Aorta (tissue), 5 donors: ENCODE measurements at places on chromosomes 12 and 14. TPM values are rescaled to one million over a fixed set of nuclear protein-coding genes. Genes with fewer than 3 reads are reported as not detected.

PELI2 gene
- total RNA-seq = 22.8 TPM

DNA sequence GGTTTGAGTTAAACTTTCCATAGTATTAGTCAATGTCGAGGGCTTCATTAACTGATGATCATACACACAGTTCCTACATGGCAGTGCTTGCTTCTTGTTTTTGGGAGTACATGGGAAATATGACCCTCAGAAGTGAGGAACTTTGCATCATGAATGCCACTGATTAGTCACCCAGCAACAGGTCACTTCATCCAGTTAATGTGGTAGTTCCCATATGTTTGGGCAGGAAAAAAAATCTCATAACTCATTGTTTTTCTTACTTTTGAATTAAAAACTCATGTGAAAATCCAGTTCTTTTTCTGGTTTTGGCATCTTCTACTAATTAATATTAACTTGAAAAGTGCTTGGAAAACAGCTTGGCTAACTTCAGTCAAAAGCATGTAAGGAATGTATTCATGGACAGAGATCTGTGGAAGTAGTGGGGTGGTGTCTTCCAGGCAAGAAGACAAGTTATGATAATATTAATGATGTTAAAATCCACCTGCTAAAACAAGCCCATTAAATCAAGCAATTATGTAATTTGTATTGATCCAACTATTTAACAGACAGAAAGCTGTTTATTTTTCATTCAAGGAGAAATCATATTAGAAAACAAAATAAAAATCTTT lies 309.1 kb upstream of the NAV3 start:
- H3K27me3 ChIP-seq = no peaks in the 10 kb centered on the region
- DNase-seq = no peak
- no peaks in the 10 kb centered on the region for H3K36me3 ChIP-seq
- H3K27ac ChIP-seq = no peak overlapping the region
- no peaks in the 10 kb centered on the region for H3K4me1 ChIP-seq

- H3K4me3 ChIP-seq = no peak overlapping the region
- no peak for DNase-seq
- H3K4me1 ChIP-seq = no peaks in the 10 kb centered on the region
- H3K36me3 ChIP-seq = no peaks in the 10 kb centered on the region
- no peaks in the 10 kb centered on the region for H3K27me3 ChIP-seq
Measured at GRCh38 chr14:67524634-67524963, 8.5 kb upstream of the PLEKHH1 start.

DNA sequence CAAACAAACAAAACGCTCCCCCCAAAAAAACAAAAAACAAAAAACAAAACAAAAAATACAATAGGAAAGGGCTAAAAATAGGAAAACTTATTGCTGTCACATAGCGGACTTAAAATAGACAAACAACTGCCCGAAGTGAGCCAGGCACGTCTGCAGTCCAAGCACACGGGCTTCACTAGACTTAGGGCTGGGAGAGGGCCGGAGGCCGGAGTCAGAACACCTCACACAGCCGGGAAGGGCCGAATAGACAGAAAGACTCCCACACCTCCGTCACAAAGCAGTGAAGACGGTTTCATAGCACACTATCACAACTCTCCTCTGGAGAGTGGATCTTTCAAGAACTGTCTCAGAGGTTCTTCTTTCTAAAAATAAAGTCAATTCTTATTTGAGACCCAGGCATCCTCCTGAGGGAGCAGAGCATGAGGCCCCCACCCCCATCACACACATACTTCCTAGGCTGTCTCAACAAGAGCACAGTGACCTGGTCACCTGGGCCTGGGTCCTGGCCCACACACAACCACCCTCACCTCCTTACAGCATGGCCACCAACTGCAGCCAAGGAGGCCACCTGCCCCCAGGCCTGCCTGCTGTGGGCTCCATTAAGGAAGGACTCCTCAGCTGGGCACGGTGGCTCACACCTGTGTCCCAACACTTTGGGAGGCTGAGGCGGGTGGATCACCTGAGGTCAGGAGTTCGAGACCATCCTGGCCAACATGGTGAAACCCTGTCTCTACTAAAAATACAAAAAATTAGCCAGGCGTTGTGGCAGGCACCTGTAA lies 6.7 kb downstream of the BAG5 start:
- no peak overlapping the region for H3K27ac ChIP-seq
- H3K36me3 ChIP-seq = no peaks in the 10 kb centered on the region
- H3K4me1 ChIP-seq = no peaks in the 10 kb centered on the region
- H3K27me3 ChIP-seq = no peaks in the 10 kb centered on the region
- no peak overlapping the region for H3K4me3 ChIP-seq

- H3K4me1 ChIP-seq = no peaks in the 10 kb centered on the region
- H3K27me3 ChIP-seq = no peaks in the 10 kb centered on the region
- no peaks in the 10 kb centered on the region for H3K36me3 ChIP-seq
- peak; percentile 95 for DNase-seq
Measured at GRCh38 chr12:52043386-52044212, 7.6 kb upstream of the NR4A1 start.

GRCh38 chr12:90841336-90841735 lies 113.6 kb downstream of the CCER1 start:
- DNase-seq = no peak
- no peak overlapping the region for H3K27ac ChIP-seq
- no peaks in the 10 kb centered on the region for H3K4me1 ChIP-seq
- H3K4me3 ChIP-seq = no peak overlapping the region
- no peaks in the 10 kb centered on the region for H3K36me3 ChIP-seq
- no peaks in the 10 kb centered on the region for H3K27me3 ChIP-seq

B3GNT4 gene
- not detected for total RNA-seq

PPFIA2 gene
- 20.4 TPM for total RNA-seq

GRCh38 chr12:46167412-46167811 lies 101.4 kb downstream of the SLC38A1 start:
- no peak overlapping the region for H3K4me3 ChIP-seq
- DNase-seq = no peak
- H3K36me3 ChIP-seq = no peaks in the 10 kb centered on the region
- peaks cover 2% of the 10 kb centered on the region for H3K27me3 ChIP-seq
- no peaks in the 10 kb centered on the region for H3K4me1 ChIP-seq

DNA sequence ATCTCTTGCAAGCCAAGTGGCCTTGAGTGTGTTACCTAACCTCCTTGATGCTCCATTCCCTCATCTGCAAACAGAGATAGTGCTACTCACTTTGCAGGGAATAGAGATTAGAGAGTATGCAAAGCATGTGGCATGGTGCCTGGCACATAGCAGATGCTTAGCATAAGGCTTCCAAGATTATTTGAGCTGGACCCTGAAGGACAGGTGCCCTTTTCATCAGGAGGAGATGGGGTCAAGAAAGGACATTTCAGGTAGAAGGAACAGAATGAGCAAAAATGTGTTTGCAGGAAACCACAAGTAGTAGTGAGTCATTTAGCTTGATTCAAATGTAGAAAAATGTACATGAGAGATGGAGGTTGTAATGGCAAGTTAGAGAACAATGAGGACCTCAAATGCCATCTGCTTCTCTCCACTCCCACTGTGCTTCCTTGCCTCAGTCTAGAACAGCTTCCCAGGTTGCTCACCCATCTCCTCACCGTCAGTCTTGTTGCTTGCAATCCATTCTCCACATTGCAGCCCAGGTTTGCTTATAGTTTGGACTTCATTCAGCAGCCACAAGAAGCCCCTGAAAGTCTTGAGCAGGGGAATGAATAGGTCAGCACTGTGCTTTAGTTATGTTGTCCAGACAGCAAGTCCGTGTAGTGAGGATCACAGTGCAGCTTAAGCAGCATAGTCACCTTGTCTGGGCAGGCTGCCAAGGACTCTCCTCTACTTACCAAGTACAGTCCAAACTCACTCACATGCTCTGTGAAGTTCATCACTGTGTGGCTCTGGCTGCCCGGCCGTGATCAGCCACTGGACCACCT lies 536.3 kb upstream of the CCDC196 start:
- no peak overlapping the region for H3K4me3 ChIP-seq
- DNase-seq = no peak
- H3K27ac ChIP-seq = no peak overlapping the region
- H3K27me3 ChIP-seq = no peaks in the 10 kb centered on the region

GRCh38 chr12:108237272-108237671 lies 101.8 kb downstream of the CMKLR1 start:
- H3K4me3 ChIP-seq = no peak overlapping the region
- no peaks in the 10 kb centered on the region for H3K27me3 ChIP-seq
- H3K27ac ChIP-seq = no peak overlapping the region
- H3K36me3 ChIP-seq = no peaks in the 10 kb centered on the region

KCNC2 gene
- total RNA-seq = not detected

DNA sequence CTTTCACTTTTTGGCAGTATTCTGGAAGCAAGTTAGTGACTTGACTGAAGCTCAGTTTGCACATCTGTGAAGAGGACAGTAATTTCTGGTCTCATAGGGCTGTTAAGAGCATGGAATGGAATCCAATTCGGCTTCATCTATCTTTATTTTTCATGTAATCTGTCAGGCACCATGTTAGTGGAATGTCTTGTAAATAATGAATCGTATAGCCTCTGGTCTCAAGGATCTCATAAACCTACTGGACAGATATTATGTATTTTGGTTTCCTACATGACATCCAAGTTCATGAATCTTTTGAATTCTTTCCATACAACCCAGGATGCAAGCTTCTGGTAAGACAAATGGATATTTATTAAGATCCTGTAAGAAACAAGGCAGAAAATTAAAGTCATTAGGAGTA lies 24.0 kb downstream of the TMTC2 start:
- H3K4me1 ChIP-seq = no peaks in the 10 kb centered on the region
- no peak overlapping the region for H3K4me3 ChIP-seq
- no peaks in the 10 kb centered on the region for H3K36me3 ChIP-seq
- no peak for DNase-seq
- no peak overlapping the region for H3K27ac ChIP-seq
- no peaks in the 10 kb centered on the region for H3K27me3 ChIP-seq

GRCh38 chr12:132695431-132695830 lies 8.0 kb downstream of the PXMP2 start:
- no peaks in the 10 kb centered on the region for H3K36me3 ChIP-seq
- no peaks in the 10 kb centered on the region for H3K27me3 ChIP-seq
- peak; percentile 64 for DNase-seq

GRCh38 chr14:64640839-64641238 lies 63.4 kb upstream of the PLEKHG3 start:
- H3K27ac ChIP-seq = no peak overlapping the region
- no peaks in the 10 kb centered on the region for H3K27me3 ChIP-seq
- H3K4me1 ChIP-seq = no peaks in the 10 kb centered on the region
- no peak for DNase-seq

AKAP6 gene
- 211 TPM for total RNA-seq

GRCh38 chr12:96486751-96487613 lies 2.4 kb upstream of the CFAP54 start:
- H3K27me3 ChIP-seq = no peaks in the 10 kb centered on the region
- H3K27ac ChIP-seq = no peak overlapping the region
- H3K4me1 ChIP-seq = no peaks in the 10 kb centered on the region
- no peak for DNase-seq

SPIC gene
- not detected for total RNA-seq

DNA sequence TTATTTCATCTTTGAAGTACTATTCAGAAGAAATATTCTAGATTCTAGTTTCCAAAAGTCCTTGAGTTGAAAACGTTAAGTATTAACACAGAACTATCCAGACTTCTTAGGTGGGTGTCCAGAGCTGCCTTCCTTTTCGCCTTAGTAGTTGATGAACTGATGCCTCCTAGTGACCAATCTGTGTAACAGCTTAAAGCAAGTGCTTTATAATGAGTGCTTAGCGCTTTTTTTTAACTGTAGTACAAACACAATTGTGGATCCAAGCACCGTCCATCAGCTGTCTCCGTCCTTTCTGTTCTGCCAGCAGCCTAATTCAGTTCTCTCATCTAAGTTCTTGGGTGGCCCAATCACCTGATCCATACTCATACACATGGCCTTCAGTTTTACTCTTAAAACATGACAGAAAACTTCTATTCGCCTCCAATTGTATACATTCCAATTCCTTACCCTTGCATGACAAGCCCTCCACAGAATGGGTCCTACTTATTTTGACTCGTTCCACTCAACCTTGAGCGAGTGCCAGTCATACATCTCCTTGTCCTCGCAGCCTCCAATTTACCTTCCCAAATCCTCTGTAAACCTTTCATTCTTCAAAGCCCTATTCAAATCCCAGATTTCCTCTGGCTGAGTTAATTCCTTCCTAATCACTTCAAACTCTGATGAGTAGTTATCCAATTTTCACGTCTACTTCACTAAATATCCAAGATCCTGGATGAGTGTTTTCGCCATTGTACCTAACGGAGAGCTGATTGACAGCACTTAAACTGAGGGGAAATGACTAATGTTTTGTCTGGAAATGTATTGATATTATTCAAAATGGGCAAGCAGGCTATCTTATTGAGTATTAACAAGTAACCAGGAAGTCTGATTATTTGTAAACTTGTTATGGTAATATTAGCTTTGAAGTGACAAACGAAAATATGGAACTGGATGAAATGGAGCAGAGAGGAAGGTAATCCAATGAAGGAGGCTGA lies 5.8 kb upstream of the PHLDA1 start:
- H3K27ac ChIP-seq = no peak overlapping the region
- DNase-seq = no peak
- H3K27me3 ChIP-seq = no peaks in the 10 kb centered on the region
- no peaks in the 10 kb centered on the region for H3K36me3 ChIP-seq
- no peak overlapping the region for H3K4me3 ChIP-seq

DNA sequence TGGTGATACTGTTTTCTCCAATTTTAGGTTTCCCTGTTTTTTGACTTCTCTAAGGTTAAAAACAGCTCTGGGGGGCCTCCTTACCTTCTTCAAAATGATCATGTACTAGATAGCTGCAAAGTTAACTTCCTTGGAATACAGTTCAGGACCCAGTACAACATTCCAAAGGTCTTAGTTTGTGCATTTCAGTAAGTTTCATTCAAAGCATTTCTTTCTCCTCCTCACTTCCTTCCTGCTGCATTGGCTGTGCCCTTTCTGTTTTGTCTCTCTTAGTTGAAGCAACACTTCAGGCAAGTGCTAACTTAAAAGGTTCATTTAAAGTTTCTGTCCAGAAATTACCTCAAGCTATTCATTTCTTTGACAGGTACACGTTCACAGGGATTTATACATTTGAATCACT lies 95.7 kb downstream of the SCN8A start:
- no peaks in the 10 kb centered on the region for H3K27me3 ChIP-seq
- no peak overlapping the region for H3K4me3 ChIP-seq
- H3K4me1 ChIP-seq = peaks cover 4% of the 10 kb centered on the region
- H3K36me3 ChIP-seq = no peaks in the 10 kb centered on the region

GRCh38 chr14:50768680-50769079 lies 62.3 kb downstream of the NIN start:
- H3K36me3 ChIP-seq = peaks cover under 1% of the 10 kb centered on the region
- peak overlapping the region; percentile 79 for H3K27ac ChIP-seq
- H3K4me3 ChIP-seq = no peak overlapping the region
- DNase-seq = no peak
- H3K27me3 ChIP-seq = no peaks in the 10 kb centered on the region
- H3K4me1 ChIP-seq = peaks cover 5% of the 10 kb centered on the region

FAM90A1 gene
- total RNA-seq = 0.32 TPM

SLC5A8 gene
- not detected for total RNA-seq

NFE2 gene
- 3.3 TPM for total RNA-seq

- H3K36me3 ChIP-seq = no peaks in the 10 kb centered on the region
- no peaks in the 10 kb centered on the region for H3K27me3 ChIP-seq
- DNase-seq = no peak
- no peak overlapping the region for H3K4me3 ChIP-seq
Measured at GRCh38 chr14:50022661-50023060, 93.7 kb downstream of the VCPKMT start.
